ENCODE measurements at places on chromosomes 1 and 21.

- no peak for DNase-seq
Measured at GRCh38 chr1:223718850-223719249, 6.5 kb downstream of the CAPN2 start.

DNA sequence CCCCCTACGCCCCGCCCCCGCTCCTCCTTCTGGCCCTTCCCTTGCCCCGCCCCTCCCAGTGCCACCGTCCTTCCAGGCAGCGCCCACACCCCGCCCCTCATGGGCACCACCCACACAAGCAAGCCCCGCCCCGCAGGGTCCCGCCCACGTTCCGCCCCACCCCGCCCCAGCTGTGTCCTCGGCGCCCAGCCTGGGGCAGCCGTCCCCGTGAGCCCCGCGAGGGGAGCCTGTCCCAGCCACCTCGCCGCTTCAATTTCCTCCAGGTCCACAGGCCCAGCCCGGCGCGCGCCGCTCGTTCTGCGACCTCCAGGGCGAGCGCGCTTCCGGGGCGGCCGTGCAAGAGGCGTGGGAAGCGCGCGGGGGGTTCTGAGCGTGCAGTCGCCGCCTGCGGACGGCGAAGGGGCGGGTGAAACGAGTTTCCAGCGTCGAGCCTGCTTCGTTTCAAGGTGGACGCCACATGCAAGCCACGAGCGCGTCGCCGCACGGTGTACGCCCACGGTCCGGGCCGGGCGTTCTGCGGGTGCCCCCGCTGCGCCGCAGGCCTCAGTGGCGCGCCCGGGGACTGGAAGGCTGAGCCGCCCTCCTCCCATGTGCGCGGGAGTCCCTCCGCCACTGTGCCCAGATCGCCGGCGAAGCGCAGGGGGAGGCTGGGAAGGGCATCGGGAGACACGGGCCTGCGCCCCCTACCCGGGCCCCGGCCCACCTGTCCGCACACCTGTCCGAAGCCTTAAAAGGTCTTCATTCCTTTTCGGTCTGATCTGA, 10.8 kb upstream of the FAAP20 start:
- peak; percentile 87 for DNase-seq

GRCh38 chr1:235652364-235652763, 2.8 kb upstream of the GNG4 start:
- no peak for DNase-seq

DNA sequence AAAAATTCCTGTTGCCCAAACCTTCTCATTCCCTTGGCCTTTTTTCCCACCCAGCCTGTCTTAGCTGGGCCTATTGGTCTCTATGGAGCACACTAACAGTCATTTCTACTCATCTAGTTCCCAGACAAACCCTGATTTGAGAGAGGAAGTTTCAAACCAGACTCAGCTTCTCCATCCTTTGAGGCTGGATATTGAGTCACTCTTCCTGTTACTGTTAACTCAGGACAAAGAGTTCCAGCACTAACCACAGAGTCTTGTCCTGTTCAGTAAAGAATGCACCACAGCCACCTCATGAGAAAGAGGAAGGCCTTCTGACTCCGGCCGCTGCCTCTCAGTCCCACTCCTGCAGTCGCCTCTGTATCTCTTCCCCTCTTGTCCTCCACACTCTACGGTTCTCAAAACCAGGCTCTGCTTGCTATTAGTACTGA, 137.8 kb downstream of the PTPRC start:
- no peak for DNase-seq

DNA sequence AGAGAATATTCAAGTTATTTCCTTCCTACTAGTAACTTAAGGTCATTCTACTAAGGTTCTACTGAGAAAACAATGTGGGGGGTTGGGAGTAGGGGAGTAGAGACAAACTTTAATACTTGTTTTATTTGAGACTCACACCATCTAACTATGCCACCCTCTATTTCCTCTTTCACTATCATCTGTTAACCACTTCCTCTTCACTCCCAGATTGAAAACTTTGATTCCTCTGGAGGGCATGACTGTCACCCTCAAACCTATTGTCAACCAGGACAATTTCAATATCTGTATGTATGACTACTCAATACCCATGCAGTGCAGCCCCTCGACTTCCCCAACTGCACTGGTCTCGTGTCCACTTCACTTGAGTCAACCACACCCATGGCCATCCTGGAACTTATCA, 165.6 kb upstream of the POGK start:
- no peak for DNase-seq

DNA sequence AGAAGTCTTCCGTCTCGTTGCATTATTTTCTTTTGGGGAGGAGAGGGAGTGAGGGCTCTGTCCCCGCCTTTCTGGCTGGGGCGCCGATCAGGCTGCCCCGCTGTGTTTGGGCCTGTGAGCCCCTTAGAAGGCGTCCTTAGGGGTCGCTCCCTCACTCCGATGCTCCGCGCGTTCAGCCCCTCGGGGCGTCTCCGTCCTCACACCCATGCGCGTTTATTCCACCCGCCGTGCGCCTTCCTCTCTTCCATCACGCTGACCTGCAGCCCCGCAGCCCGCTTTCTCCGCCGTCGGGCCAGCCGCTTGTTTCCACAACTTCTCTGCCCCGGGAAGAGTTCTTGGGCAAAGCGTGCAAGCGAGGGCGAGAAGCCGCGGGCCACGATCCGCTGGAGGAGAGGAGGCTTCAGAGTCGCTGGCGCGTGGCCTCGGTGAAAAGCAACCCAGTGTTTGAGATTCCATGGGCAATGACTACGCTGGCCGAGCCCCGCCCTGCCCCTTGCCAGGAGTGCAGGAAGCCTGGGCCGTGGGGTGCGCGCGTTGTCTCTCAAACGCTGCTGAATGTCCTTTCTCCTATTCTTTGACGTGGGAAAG, 27.7 kb downstream of the TRIM11 start:
- DNase-seq: no peak

- DNase-seq: no peak
Measured at GRCh38 chr1:233373226-233373625, 45.7 kb downstream of the MAP3K21 start.

- no peak for DNase-seq
Measured at GRCh38 chr1:93616221-93616995, 65.2 kb downstream of the BCAR3 start.

- DNase-seq: no peak
Measured at GRCh38 chr1:157286646-157287420, 148.6 kb upstream of the ETV3 start.

DNA sequence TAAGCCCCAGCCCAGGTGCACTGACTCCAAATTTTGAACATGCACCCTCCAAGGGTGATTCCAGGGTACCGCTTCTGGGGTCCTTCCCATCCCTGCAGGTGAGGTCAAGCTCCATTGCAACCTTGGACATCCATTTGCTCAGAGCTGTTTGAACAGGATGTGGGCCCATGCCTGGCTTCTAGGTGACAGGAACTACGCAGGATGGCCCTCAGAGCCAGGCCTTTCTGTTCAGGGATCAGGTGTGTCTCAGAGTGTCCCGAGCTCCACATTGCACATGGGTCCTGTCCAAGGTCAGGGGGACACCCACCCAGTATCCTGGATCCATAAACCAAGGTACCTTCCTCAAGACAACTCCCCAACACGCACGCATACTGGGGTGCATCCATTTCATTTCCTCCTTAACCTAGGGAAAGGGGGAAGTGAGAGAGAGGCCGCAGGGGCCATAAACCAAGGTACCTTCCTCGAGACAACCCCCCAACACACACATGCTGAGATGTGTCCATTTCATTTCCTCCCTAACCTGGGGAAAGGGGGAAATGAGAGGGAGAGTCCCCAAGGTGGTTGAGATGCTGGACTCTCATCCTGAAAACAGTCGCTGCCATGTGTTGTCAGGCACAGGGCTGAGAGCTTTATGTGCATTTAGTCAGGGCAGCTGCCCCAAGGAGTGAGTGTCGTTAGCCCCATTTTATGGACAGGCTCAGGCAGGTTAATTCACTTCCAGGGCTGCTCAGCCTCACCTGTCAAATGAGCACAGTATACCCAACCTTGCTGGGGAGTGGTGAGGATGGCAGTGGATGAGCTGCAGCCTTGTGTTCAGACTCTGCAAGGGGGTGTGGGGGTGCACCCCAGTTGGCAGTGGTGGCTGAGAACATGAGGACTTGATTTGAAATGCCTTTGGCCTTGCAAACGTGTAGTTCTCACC, 2.1 kb downstream of the SLC66A1 start:
- no peak for DNase-seq

DNA sequence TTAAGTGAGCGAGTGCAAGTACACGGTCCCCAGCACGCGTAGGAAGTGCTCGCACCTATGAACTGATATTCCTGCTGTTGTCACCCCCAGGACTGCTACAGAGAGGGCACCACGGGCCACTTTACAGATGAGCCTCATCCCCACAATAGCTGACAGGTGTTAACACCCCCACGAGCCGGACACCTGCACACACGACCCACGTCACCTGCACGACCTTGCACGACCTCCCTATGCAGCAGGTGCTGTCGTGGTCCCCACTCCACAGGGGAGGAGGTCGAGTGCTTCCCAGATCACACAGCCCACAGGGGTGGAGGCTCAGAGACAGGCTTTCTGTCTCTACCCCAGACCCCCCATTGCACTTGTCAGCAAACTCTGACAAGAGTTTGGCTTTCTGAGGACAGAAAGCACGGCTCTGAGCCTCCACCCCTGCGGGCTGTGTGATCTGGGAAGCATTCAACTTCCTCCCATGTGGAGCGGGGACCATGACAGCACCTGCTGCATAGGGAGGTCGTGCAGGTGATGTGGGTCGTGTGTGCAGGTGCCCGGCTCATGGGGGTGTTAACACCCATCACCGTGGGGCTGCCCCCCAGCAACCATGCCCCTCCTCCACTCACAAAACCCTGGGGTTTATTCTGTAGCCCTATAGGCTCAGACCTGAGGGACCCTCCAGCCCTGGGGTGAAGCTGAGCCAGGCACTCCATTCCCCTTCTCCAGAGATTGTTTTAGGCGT, 80.8 kb downstream of the MATN1 start:
- DNase-seq: no peak

DNA sequence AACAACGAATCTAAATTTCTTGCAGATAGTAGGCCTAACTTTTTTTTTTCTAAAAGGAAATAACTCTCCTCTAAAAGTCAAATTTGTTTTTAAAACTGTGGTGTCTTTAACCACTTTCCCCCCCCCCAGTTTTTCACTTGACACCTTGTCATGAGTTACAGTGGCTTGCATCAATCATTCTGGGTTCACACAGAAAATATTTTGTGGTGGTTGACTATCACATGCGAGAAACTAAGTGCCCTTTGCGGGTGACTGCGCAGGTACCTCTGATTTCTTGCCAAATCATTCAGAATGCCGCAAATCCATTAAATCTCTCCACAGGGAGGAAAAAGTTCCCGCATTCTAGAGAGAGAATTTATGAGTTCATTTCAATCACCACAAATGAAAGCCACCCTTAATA, 23.8 kb upstream of the SAMSN1 start:
- DNase-seq: no peak

- no peak for DNase-seq
Measured at GRCh38 chr1:79667848-79668696, 661.5 kb upstream of the ADGRL4 start.

DNA sequence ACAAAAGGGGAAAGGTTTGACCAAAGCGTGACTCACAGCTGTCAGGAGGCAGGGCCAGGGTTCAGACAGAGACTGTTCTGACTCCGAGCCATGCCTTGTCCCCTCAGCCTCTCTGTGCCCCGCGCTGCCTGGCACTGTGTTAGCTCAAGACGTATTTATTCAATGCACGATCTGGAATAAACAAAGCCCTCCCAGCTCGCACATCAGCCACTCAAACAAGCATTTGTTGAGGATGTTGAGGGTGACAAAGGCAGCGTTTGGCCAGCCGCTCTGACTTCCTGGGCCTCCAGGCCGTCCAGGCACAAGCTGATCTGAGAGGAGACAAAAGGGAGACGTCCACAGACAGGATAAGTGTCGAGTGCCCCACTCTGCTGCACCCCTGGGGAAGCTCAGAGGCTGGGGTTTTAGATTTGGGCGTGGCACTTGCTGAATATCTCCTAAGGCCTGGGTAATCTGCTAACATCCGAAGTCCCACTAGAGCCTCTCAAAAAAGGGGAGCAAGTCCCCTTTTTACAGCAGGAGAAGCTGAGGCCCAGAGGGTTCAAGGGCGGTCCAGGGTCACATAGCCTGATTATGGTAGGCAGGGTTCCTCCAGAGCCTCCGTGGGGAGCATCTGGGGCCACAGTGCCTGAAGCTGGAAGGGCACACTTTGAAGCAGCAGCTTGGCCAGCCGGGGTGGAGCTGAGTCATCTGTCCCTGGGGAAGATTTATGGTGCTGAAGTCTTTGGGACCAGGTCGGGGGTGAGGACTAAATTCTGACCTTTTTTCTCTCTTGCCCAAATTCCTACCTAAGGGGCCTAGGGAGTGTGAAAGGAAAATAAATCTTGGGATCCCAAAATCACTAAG, 95.9 kb downstream of the SPSB1 start:
- DNase-seq: no peak

- DNase-seq: no peak
Measured at GRCh38 chr1:47067097-47067594, at the start of gene CYP4Z1. CYP4Z1 (plus strand) TSS chr1:47067231; CDS start chr1:47067491, 260 bp downstream.

DNA sequence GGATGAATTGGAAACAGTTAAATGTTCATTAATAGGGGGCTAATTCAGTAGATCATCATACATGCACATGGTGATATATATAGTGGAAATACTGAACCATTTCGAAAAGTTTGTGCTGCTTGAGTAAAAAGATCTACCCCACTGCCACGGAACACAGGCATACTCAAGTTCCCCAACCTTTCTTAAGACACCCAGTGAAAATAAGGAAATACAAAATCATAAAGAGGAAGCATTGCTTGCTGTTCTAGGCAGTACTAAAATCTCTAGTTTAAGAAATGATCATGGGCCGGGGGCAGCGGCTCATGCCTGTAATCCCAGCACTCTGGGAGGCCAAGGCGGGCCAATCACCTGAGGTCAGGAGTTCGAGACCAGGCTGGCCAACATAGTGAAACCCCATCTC, 37.6 kb upstream of the KIRREL1 start:
- DNase-seq: no peak

DNA sequence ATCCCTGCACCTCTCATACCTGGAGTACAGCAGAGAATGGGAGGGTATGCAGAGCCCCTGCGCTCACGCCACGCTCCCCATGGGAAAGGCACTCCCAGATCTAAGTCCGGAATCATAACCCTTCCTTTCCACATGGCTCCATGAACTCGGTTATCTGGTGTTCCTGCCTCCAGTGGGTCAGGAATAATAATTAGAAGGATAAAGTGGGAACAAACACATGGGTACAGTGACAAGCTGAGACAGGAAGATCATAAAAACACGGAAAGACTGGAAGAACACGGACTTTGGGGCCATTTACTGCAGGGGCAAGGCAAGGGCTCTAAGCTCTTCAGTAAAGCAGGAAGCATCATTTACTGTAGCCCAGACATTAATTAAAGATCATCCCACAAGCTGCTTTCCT, 48.6 kb downstream of the FOXO6 start:
- DNase-seq: no peak

GRCh38 chr1:9371391-9371935, 78.8 kb downstream of the SPSB1 start:
- no peak for DNase-seq

- DNase-seq: no peak
Measured at GRCh38 chr1:204266504-204267034, 52.8 kb upstream of the GOLT1A start.
